ENCODE measurements at places on chromosomes 3 and 15. TPM values are rescaled to one million over a fixed set of nuclear protein-coding genes. Genes with fewer than 3 reads are reported as not detected.
A peak's percentile ranks its signal among the peaks of the same experiment; 100 is the strongest.

The EIF2A gene
- total RNA-seq = 70.0 TPM

- H3K27me3 ChIP-seq = no peaks in the 10 kb centered on the region
- no peak overlapping the region for H3K4me3 ChIP-seq
- no peaks in the 10 kb centered on the region for H3K36me3 ChIP-seq
- H3K4me1 ChIP-seq = no peaks in the 10 kb centered on the region
Measured at GRCh38 chr3:41854956-41855355, 106.9 kb downstream of the ULK4 start.

DNA sequence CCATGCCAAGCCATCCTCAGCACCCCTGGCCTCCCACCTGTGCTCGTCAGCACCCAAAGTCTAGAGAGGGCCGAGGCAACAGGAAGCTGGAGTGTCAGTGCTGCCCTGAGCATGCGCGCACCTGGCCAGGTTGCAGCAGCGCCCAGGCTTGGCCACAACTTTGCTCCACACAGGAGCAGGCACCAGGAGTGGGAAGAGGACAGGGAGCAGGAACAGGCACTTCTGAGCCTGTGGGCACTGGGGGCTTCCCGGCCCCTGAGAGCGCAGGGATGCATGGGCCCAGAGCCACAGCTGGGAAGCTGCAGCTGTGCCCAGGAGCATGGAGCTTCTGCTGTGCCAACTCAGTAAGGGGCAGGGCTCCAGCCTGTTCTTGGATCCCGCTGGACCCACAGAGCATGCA is 471.5 kb upstream of the WNT5A start:
- no peaks in the 10 kb centered on the region for H3K4me1 ChIP-seq
- H3K36me3 ChIP-seq = no peaks in the 10 kb centered on the region
- DNase-seq = no peak
- no peaks in the 10 kb centered on the region for H3K27me3 ChIP-seq
- no peak overlapping the region for H3K27ac ChIP-seq
- no peak overlapping the region for H3K4me3 ChIP-seq

DNA sequence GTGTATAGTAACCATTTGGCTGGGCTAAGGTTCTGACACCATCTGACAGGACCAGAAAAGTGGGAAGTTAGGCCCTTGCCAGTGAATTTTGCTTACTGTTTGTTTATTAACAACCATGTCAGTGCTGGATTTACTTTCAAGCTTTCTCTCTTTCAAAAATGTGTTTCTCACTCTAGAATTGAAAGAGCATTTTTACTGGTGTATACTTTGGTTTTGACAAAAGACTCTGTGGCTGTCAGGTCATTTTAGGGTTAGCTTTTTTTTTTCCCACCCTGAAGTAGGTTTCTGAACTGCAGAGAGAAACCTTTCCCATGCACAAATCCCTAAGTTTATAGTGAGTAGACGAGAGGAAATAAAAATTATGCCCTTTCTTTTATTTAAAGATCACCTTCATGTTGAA is 230.0 kb upstream of the TBC1D5 start:
- no peak for DNase-seq
- no peak overlapping the region for H3K4me3 ChIP-seq
- H3K36me3 ChIP-seq = no peaks in the 10 kb centered on the region
- no peak overlapping the region for H3K27ac ChIP-seq

DNA sequence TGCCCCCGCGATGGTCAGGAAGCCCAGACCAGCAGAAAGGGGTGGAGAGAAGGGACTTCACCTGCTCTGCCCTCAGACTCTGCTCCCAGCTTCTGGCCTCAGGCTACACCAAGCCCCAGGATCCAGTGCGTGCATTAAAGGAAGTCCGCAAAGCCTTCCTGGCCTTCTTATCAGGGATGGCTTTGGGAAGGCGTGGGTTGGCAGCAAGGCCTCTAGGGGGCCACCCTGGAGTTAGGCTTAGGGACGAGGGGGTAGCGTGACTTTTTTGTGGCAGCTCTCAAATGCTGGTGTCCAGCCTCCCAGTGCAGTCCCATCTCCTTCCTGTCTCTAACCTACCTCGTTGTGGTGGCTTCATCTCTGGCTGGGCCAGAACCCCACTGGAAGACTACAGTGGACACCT is 18.9 kb upstream of the RPL29 start:
- H3K4me3 ChIP-seq = no peak overlapping the region
- DNase-seq = no peak

DNA sequence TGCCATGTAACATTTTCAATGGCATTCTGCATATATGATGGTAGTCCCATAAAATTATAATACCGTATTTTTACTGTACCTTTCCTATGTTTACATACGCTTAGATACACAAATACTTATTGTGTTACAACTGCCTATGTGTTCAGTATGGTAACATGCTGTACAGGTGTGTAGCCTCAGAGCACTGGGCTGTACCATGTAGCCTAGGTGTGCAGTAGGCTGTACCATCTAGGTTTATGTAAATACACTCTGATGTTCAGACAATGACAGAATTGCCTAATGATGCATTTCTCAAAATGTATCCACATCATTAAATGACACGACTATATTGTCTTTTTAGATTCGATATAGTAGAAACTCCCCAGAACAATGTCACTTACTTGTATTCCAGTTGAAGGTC is 22.7 kb downstream of the CD80 start:
- no peak overlapping the region for H3K27ac ChIP-seq
- H3K36me3 ChIP-seq = no peaks in the 10 kb centered on the region
- no peak for DNase-seq
- no peaks in the 10 kb centered on the region for H3K4me1 ChIP-seq
- no peaks in the 10 kb centered on the region for H3K27me3 ChIP-seq
- no peak overlapping the region for H3K4me3 ChIP-seq

DNA sequence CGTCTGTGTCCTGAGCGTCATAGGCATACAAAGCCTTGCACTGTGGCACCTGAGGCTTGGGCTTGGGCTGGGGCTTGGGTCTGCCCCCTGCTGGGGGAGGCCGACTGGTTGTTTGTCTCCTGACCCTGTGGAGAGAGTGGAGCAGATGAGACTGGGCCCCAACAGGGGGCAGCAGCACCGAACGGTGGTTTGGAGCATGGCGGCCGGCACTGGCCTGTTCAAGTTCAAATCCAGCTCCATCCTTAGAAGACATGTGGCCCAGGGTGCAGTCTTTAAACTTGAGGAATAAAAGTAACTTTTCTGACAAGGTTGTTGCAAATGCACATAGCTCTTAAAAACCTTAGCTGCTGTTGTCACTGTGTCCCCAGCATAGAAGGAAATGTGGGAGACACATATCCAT is 33.3 kb downstream of the CCNB2 start:
- peak; percentile 15 for DNase-seq
- no peaks in the 10 kb centered on the region for H3K27me3 ChIP-seq
- H3K4me1 ChIP-seq = no peaks in the 10 kb centered on the region
- H3K36me3 ChIP-seq = peaks cover 13% of the 10 kb centered on the region
- H3K27ac ChIP-seq = no peak overlapping the region
- H3K4me3 ChIP-seq = no peak overlapping the region

DNA sequence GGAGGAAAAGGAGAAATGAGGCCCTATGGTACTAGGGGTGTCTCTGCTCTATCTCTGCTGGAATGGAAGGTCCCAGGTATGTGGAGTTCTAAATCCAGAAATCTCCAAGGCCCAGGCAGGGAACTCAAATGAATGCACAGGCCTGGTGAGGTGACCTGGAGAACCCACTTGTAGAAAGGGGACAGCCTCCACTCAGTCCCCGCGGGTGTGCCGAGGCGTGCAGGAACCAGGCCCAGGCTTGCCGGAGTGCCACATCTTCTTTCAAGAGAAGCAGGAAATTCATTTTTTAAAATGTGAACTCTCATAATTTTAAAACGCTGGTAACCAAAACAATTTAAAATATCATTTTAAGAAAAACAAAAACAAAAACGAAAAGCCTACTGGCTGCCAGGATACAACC is 32.2 kb upstream of the ADCY5 start:
- no peak for DNase-seq
- H3K27ac ChIP-seq = no peak overlapping the region
- H3K36me3 ChIP-seq = no peaks in the 10 kb centered on the region
- H3K4me1 ChIP-seq = no peaks in the 10 kb centered on the region
- peaks cover 3% of the 10 kb centered on the region for H3K27me3 ChIP-seq
- no peak overlapping the region for H3K4me3 ChIP-seq

DNA sequence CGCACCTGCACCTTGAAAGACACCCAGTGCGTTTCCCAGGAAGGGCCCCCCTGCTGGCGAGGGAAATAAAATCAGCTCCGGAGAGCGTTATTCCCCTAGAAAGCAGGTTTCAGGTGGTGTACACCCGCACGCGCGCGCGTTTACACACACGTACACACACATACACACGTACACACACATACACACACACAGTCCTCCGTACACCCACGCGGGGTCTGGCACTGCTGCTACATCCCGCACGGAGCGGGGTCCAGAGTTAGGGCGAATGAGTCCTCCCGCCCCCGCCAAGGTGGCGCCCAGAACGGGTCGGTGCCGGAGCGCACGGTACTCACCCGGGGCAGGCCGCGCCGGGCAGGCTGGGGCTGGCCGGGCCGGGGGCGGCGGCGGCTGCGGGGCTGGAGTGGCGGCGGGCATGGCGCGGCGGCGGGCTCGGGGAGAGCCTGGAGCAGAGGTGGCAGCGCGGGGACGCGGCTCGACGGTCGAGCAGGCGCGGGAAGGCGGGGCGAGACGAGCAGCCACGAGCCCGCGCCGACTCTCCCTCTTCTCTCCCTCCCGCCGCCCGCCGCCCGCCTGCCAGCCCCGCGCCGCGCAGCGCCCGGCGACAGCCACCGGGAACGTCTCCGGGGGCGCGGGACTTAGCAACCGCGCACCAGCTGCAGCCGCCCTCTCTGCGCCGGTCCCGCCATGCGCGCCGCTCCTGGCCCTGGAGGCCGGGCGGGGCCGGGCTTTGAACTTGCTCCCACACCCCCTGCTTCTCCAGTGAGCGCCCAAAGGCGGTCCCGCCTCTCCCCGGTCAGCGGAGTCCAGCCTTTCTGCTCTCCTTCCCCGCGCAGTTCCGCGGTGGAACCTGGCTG is at the start of gene DCLK3:
TSS of gene DCLK3 (minus strand) at position 704 of the 854 bp plus-strand sequence. CDS start at position 414, 290 bp downstream.
- peaks cover 6% of the 10 kb centered on the region for H3K27me3 ChIP-seq
- no peak within 1 kb of the TSS for H3K27ac ChIP-seq
- DNase-seq = no peak
- no peak within 1 kb of the TSS for H3K4me3 ChIP-seq

GRCh38 chr3:135199137-135199536 is 404.1 kb downstream of the EPHB1 start:
- no peaks in the 10 kb centered on the region for H3K4me1 ChIP-seq
- H3K36me3 ChIP-seq = no peaks in the 10 kb centered on the region
- H3K4me3 ChIP-seq = no peak overlapping the region
- no peak for DNase-seq

The KBTBD13 gene
- total RNA-seq = not detected

DNA sequence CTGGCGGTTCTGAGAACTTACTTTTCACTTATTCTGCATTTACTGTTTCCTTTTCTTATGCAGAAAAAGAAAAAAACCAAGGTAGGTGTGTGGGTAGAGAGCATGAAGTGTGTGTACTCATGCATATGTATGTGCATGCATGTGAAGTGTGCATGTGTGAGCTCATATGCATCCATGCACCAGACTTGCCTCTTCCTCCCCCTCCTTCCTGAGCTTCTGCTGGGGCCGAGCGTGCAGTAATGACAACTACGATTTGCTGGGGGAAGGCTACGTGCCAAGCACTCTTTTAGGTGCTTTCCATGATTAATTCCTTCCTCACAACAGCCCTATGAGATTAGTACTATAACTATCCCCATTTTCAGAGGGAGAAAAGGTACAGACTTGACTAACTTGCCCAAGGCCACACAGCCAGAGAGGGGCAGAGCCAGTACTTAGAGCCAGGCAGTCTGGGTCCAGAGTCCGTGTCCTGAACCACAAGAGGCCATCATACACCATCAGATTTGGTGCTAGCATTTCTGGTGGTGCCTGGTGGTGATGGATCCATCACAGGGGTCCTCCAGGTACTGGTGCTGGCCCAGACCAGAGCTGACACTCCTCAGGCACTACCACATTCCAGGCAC is 46.7 kb downstream of the CAPN3 start:
- H3K27me3 ChIP-seq = no peaks in the 10 kb centered on the region
- no peaks in the 10 kb centered on the region for H3K36me3 ChIP-seq
- no peaks in the 10 kb centered on the region for H3K4me1 ChIP-seq
- DNase-seq = no peak

GRCh38 chr15:58457466-58457965 is 25.7 kb downstream of the LIPC start:
- peaks cover 3% of the 10 kb centered on the region for H3K4me1 ChIP-seq
- no peak overlapping the region for H3K27ac ChIP-seq
- no peak for DNase-seq

The RAB8B gene
- total RNA-seq = 17.6 TPM

DNA sequence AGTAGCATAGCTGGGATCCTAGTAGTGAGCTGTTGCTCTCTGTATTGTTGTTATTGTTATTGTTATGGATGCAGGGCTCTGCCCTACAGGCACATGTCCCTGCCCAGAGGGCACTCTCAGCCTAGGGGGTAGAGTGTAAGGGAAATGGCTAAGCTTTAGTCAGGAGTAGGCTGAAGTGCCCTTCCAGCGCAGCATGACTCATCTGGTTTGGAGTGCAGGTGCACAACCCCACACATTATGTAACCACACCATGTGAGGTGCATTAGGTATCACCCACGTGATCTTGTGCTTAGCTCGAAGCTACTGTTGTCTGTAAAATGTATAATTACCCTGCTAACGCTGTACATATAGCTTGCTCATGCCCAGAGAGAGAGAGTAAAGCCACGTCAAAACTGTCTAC is 48.3 kb upstream of the TIPARP start:
- no peaks in the 10 kb centered on the region for H3K4me1 ChIP-seq
- DNase-seq = no peak
- H3K4me3 ChIP-seq = no peak overlapping the region
- no peak overlapping the region for H3K27ac ChIP-seq
- H3K36me3 ChIP-seq = no peaks in the 10 kb centered on the region
- H3K27me3 ChIP-seq = no peaks in the 10 kb centered on the region

GRCh38 chr15:97966924-97967620 is 6.6 kb downstream of the ARRDC4 start:
- H3K27ac ChIP-seq = no peak overlapping the region
- no peaks in the 10 kb centered on the region for H3K36me3 ChIP-seq
- no peaks in the 10 kb centered on the region for H3K4me1 ChIP-seq
- no peaks in the 10 kb centered on the region for H3K27me3 ChIP-seq

- no peak overlapping the region for H3K27ac ChIP-seq
- no peaks in the 10 kb centered on the region for H3K36me3 ChIP-seq
- H3K27me3 ChIP-seq = no peaks in the 10 kb centered on the region
- no peak for DNase-seq
Measured at GRCh38 chr15:48076454-48076853, 44.3 kb upstream of the SLC24A5 start.

The CLRN1 gene
- not detected for total RNA-seq

GRCh38 chr15:95113041-95113440 is 881.7 kb downstream of the MCTP2 start:
- no peak overlapping the region for H3K27ac ChIP-seq
- no peak for DNase-seq
- no peaks in the 10 kb centered on the region for H3K36me3 ChIP-seq
- no peaks in the 10 kb centered on the region for H3K4me1 ChIP-seq
- H3K4me3 ChIP-seq = no peak overlapping the region

DNA sequence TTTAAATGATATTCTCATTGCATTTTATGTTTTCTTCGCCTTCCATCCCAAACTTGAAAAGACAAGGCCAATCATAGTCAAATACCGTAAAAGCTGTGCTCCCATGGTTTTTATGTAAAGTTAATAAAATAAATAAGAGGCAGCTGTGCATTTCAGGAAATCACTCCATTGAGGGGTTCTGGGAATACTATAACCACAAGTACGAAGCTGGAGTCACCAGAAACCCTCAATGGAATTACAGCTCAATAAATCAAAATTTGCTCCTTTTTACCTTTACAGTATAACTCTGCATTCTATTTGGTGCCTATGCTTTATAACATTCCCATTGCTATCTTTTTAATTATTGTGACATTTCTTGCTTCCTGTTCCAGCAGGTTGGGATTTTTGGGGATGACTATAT is 77.2 kb downstream of the C3orf38 start:
- no peak overlapping the region for H3K27ac ChIP-seq
- no peaks in the 10 kb centered on the region for H3K36me3 ChIP-seq
- DNase-seq = no peak
- no peaks in the 10 kb centered on the region for H3K27me3 ChIP-seq
- H3K4me1 ChIP-seq = no peaks in the 10 kb centered on the region
